ENCODE measurements at places on chromosomes 16 and 17.

DNA sequence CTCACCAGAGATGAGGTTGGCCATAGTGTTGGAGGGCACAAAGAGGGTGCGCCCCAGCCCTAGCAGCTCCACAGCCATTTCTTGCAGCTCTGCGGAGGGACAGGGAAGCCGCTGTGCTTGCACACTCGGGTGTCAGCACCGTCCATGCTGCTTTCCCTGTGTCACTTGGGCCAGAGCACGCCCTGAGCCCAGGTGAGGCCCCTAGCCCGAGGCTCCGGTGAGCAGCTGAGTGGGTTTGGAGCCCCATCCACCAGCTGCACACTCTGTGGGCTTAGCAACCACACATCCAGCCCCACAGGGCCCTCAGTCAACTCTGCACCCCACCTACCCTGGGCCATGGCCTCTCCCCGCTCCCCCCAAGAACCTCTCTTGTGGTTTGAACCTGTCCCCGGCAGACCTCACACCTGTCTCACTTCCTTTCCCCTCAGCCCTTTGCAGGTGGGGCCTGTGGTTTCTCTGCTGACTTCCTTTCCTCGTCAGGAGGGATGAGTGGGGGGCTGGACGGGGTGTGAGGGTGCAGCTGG is 20.7 kb downstream of the TMEM235 start:
- DNase-seq: no peak

- DNase-seq: no peak
Observed at GRCh38 chr17:49383060-49383459, 21.0 kb upstream of the ZNF652 start.

GRCh38 chr16:70657956-70658355 is 11.6 kb downstream of the IL34 start:
- DNase-seq: no peak

DNA sequence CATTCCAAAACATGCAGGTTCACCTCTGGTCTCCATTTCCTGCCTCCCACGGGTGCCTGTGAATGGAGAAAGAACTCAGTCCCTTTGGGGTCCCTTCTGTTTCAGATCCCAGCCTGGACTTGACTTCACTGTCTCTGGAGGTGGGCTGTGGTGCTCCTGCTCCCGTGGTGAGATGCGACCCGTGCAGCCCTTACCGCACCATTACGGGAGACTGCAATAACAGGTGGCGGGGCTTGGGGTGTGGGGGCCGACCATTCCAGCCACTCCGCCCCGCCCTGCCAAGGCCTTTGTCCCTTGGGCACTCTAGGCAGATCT is 10.5 kb downstream of the LPO start:
- no peak for DNase-seq

- no peak for DNase-seq
Observed at GRCh38 chr16:57962756-57963155, 8.2 kb downstream of the CNGB1 start.
